ENCODE measurements at places on chromosomes 6 and 20.

DNA sequence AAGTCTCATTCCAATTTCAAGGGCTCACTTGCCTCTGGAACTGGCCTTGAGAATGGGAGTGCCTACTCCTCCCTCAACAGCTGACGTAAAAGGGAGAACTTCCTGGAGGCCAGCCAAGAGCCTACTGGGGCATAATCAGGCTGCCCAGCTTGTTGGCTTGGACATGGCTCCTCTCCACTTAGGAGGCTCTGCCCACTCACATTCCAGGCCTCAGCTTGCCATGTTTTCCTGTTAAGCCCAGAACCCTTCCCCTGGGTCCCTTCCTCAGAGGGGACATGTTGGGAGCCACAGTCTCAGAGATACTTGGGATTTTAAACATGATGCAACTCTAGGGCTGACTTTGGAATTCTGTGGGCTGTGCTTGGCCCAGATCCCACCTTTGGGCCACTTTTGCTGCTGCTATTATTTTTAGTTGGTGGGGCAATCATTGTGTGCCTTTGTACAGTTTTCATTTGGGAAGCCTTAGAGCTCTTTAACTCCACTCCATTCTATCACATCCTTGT lies 31.5 kb upstream of the ADTRP start:
- no peak for DNase-seq

- DNase-seq, result no peak
These were observed 22.4 kb downstream of the SASH1 start for GRCh38 chr6:148365041-148365440.

GRCh38 chr6:131980791-131981623 lies 29.8 kb upstream of the CCN2 start:
- no peak for DNase-seq

- peak; percentile 88 for DNase-seq
These were observed 55.1 kb downstream of the IRF4 start for GRCh38 chr6:446418-447366.

DNA sequence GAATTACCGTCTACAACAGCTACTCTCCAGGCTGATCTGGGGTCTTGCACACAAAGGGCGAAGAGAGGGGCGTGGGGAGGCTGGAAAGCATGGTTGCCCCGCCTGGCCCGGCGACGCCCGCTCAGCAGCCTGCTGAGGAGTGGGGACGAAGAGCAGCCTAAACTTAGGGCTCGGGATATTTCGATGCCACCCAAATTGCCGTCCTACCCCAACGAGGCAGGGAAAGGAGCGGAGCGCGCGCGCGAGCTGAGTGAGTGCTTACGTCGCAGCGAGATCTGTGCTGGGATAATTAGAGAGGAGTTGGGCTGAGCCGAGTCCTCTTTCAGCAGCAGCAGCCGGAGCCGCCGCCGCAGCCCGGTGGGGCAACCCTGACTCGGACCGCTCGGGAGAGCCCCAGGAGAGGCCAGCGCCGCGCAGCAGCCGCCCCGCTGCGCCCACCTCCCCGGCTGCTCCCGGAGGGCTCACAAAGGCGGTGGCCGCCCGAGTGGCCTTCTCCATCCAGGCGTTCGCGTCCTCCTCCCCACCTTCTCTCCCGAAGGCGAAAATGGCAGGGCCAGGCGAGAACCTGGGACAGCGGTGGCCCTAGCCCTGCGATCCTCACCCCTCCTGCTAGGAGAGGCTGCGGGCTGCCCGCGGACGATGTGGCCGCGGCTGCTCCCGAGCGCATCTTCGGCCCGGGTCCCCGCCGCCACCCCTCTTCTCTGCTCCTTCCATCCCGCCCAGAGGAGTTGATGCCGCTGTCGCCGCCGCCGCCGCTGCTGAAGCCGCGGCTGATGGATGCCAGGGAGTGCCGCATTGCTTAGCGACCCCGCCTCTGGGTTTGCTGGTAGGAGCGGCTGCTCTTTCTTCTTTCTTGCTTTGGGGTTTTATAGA lies at the start of gene CLVS2:
CLVS2 (plus strand) TSS at position 315 of the 873 bp plus-strand sequence. CDS start 1,543 bp downstream, outside the sequence.
- no peak for DNase-seq

GRCh38 chr6:158041370-158041769 lies 59.7 kb downstream of the SYNJ2 start:
- DNase-seq, result no peak

GRCh38 chr20:59356662-59357165 lies 56.3 kb downstream of the EDN3 start:
- no peak for DNase-seq

- DNase-seq, result no peak
These were observed 135.8 kb downstream of the PXDC1 start for GRCh38 chr6:3615391-3616380.

GRCh38 chr6:36386495-36387439 lies 702 bp downstream of the ETV7 start:
- no peak for DNase-seq

DNA sequence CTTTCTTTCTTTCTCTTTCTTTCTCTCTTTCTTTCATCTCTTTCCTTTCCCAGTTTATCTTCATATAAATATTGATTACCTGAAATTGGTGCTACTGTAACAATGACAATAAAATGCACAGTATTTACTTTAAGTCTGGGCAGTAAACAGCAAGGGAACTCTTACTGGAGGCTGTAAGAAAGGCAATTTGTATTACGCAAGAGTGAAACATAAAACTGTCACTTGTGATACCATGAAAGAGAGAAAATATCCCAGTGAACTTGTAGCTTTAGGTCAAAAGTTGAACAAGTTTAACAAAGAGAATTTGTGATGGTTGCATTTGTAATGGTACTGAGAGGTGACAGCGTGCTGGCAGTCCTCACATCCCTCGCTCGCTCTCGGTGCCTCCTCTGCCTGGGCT lies 80.0 kb downstream of the EYS start:
- no peak for DNase-seq

DNA sequence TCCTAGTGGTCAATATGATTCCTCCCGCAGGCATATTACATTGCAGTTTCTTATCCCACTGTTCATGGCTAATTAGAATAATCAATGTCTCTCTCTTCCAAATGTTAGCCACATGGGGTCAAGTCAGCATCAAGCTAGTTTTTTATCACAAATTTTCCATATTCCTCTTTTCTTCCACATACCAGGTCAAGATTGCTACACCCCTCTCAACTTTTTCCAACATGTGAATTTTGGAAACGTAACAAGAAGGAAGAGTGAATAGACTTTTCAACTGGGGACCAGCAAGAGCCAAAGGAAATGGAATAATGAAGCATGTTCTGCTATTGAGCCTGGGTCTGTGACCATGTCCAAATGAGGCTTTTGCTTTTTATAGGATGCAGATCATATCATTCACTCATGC lies 65.1 kb downstream of the SOD2 start:
- DNase-seq, result no peak

DNA sequence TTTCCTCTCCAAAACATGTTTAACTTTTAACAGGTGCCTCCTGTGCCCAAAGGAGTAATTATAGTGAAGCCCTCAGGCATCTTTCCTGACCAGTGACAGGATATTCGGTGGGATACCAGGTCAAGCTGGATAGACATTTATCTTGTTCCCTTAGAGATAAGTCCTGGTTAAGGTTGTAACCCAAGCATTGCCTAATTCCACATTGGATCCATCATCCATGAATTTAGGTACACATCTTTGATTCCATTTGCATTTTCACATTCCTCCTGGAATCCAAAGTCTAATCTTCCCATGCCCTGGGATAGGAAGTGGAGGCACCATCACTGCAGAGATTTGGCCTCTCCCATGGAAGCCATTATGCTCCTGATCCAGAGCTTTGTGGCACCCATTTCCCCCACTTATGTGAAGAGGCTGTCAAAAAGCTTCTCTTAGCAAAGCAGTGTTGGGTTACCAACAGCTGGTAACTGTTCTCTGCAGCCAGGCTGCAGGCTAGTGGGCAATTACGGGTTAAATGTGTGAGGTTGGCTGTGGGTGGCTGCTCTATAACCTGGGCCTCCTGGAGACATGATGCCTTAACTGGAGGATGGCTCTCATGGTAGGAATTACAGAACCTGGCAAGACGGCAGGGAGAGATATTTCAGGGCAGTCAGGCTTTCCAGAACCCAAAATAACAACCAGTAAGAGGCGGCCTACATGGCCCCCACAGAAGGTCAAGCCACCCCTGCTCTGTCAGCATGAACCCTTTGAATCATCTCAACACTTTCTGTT lies 96.9 kb upstream of the VGLL2 start:
- DNase-seq, result no peak

GRCh38 chr6:121885399-121886152 lies 450.1 kb downstream of the GJA1 start:
- no peak for DNase-seq

DNA sequence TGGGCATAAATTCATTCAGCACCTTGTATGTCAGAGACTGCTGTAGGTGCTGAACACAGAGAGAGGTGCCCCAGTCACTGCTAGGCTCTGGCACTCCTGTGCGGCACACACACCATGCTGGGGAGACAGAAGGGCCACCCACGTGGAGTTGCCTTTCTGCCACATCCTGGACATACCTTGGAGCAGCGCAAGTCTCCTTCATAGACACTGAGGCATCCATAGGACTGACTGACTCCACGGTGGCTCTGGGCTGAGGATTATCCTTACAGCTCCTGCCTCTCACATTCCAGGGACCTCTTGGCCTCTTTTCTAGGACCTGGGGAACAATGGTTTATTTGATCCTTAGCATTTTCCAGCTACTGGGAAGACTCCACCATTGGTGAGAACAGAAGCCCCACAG lies 26.0 kb upstream of the SLC22A23 start:
- no peak for DNase-seq

DNA sequence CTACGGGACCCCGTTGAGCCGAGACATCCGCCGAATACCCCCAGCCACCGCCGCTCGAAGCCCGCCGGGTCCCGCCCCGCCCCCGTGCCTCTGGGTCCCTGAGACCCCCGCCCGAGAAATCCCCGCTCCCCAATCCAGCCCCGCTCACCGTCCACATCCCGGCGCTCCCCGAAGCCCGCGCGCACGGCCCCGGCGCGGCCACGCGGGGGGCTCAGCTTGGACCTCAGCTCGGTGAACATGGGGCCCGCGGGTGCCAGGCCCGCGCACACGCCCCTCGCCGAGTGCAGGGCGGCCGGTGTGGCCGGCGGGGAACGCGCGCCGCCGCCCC lies 249 bp downstream of the SAMD10 start:
- DNase-seq, result no peak

DNA sequence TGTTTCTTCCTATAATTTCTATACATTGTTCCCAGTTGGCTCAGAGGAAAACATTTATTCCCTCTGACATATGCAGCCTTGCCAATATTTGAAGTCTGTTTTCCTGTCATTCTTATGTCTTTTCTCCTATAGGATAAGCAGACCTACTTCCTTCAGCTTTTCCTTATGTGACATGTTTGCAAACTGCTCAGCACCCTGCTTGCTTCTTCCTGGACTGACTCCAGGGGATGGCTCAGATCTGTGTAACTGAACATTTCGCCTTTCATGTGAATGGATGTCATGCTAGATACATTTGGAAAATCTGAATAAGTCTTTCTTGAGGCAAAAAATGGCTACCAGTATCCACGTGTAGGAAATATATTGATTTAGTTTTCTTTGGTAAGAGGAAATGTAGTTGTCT lies 113.2 kb downstream of the CARMIL1 start:
- no peak for DNase-seq

- no peak for DNase-seq
These were observed 182.5 kb downstream of the CDC5L start for GRCh38 chr6:44569931-44570385.

- DNase-seq, result no peak
These were observed 101.0 kb downstream of the CENPW start for GRCh38 chr6:126440923-126441322.

DNA sequence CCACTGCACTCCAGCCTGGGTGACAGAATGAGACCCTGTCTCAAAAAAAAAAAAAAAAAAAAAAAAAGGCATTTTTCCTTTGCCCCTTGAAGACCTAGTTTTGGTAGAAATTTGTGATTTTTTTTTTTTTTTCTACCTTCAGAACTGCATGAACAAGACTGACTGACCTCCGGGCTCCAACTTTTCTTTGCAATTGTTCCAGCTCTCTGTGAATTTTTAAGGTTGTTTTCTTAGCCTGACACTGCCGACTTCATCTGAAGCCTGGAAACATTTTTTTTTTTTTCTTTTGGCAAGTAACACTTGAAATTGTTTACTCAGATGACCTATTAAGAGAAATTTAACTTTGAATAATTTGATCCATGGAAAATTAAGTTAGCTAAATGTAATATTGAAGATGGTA lies 73.0 kb downstream of the SLC24A3 start:
- DNase-seq, result no peak

DNA sequence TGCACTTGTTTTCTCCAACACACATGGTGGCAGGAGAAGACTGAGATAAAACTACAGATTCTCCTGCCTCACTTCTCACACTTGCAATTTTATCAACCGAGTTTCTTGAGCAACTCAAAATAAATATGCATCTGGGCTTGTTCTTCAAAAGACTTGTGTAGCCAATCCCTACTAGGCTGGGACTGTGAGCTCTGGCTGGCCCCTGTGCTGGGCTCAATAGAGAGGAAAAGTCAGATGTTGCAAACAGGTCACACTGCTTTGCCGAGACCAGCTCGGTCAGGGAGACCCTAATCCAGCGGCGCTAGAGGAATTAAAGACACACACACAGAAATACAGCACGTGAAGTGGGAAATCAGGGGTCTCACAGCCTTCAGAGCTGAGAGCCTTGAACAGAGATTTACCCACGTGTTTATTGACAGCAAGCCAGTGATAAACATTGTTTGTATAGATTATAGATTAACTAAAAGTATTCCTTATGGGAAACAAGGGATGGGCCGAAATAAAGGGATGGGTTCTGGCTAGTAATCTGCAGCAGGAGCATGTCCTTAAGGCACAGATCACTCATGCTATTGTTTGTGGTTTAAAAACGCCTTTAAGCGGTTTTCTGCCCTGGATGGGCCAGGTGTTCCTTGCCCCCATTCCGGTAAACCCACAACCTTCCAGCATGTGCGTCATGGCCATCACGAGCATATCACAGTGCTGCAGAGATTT lies 32.7 kb downstream of the FAM50B start:
- DNase-seq, result no peak

GRCh38 chr6:153001767-153002612 lies 519 bp downstream of the MTRF1L start:
- no peak for DNase-seq

- DNase-seq, result no peak
These were observed 30.1 kb downstream of the PRPH2 start for GRCh38 chr6:42692137-42692911.

DNA sequence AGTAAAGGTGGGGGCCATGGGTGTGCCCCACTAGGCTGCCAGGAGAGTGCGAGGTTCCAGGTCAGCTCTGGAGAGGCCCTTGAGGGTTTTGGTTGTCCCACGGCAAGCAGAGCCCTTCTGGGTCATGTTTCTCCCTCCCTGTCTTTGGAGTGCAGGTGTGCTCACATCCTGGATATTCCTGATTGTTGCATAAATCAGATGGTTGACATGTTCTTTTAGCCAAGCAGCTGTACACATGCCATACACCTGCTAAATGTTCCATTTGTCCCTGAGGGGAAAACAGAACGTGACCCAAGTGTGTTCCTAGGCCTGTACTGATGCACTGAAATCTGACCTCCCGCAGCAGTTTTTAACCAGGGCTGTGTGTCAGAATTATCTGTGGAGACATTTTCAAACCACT lies 77.5 kb upstream of the BEND3 start:
- DNase-seq, result no peak

DNA sequence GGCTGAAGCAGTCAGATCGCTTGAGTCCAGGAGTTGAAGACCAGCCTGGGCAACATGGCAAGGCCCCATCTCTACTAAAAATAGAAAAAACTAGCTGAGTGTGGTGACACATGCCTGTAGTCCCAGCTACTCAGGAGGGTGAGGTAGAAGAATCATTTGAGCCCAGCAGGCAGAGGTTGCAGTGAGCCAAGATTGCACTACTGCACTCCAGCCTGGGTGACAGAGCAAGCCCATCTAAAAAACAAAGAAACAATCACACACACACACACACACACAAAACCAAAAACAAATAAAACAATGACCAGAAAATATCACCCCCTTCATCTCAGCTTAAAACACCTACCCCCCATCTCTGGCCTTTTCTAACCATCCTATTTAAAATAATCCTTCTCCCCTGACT lies 68.0 kb downstream of the BTBD9 start:
- DNase-seq, result no peak

All from activated CD8-positive, alpha-beta memory T cell treated with anti-CD3 and anti-CD28 coated beads for 4 hours (primary cell).